ENCODE measurements at places on chromosomes 1 and 21. TPM values are rescaled to one million over a fixed set of nuclear protein-coding genes. Genes with fewer than 3 reads are reported as not detected.

Gene FCRL6
- total RNA-seq, result not detected

Gene A3GALT2
- total RNA-seq, result not detected

DNA sequence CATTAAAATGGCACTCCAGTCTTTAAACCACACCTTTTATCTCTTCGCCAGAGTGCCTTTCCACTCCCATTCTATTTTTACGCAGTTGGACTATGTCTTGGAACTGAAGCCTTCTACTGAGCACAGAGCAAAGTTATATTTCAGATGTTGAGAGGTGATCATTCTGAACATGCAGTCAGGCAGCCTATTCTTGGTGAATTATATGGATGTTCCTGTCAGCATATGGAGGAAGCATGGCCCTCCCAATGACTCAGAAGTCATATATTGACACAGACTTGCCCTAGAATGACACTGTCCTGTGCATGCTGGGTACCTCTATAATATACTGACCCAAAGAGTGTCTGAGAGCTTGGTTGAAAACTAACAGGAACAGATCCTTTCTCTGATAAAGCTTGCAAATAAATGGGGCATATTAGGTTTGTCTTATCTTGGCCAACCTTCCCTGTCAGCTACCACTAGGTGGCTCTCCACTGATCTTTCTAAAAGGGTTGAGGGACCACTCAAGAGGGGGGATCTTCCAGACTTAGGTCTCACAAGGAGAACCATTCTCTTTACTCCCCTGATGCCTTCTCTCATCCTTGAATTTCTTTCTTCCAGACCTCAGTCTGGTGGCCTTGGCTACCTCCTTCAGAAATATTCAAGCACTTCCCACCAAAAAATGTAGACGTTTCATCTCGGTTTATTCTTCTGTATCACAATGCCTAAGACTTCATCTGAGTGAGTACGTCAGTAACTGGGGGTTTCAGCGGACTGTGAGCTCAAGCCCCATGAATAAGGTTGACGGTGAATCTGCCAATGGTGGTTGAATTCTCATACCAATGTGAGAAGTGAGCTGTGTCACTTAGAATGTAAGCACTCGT, 11.8 kb upstream of the ALG14 start:
- no peak for DNase-seq

DNA sequence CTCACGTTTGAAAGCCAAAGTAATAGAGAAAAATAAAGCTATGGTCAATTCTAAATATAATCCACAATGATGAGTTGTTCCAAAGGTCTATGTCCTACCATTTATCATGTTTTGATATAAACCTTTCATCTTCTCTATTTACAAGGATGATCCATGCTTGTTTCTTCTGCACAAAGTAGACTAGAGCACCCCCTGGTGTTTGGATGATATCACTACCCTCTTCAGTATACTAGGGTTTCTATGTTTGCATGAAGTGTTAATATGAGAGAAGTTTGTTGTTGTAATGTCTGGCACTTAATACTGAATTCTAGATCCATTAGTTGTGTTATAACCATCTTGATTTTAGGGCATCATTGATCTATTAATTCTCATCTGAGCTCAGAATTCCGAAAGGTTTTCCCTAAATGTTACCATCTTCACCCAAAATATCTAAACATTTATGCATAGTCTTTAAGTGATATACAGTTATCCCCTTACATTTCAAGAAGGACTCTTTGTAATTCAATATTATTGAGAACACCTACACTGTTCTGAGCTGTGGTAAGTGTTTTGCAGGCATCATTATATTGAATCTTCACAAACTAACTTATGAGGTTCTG, 21.1 kb downstream of the CLDN8 start:
- DNase-seq, result no peak

GRCh38 chr1:206059355-206059915, 6.5 kb downstream of the RHEX start:
- no peak for DNase-seq

DNA sequence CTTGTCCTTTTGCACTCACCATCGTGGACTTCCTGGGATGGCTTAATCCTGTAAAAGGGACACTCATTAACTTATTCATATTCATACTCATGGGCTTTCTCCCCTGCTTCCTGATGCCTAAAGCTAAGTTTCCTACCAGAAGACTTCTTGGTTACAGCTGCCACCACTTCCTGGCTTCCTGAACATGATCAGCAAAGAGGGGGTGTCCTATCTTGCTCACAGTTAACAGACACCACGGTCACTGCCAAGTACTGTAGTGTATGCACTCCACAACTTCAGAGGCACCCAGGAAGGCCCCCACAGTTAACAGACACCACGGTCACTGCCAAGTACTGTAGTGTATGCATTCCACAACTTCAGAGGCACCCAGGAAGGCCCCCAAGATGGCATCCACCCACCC, 177.8 kb downstream of the SIPA1L2 start:
- DNase-seq, result no peak

- DNase-seq, result no peak
Observed at GRCh38 chr1:207156095-207156494, 52.1 kb downstream of the C4BPA start.

DNA sequence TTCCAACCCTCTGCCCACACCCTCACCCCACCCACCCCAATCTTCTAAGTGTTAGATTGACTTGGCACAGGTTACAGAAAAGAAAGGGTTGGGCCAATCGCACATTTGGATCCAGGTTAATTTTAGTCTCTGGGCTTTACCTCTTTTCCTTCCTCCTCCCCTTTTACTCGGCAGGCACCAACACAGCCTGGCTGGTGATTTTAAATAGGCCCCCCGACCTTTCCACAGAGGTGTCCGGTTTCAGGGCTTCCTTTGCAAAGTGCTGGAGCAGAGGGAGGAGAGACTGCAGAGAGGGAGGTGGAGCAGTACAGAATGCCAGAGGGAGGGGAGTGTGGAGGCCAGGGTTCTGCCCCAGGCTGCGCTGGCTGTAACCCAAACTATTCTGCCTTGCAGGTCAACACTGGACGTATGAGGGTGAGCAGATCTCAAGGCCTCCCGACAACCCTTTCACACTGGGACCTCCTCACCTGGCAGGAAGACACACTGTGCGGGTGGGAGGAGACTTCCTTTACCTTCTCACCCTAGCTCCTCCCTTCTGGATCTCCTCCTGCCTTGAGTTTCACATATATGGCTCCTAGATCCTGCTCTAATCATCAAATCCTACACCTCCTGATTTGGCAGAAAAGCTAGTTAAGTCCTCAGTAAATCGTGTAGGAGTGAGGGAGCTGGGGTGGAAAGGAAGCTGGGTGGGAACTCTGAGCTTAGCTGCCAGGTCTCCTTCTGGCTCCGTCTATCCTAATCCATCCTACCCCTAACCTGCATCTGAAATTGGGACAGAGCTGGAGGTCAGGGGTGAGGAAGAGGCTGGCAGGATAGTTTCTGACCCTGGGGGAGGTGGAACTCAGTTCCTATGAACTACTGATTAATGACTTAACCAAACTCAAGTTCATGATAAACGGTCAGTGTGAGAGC, 2.4 kb downstream of the CA14 start:
- DNase-seq, result no peak

All from vagina (tissue), 2 donors.